Adipocyte (in vitro differentiated cells): ENCODE measurements at places on chromosomes 16 and 17.

DNA sequence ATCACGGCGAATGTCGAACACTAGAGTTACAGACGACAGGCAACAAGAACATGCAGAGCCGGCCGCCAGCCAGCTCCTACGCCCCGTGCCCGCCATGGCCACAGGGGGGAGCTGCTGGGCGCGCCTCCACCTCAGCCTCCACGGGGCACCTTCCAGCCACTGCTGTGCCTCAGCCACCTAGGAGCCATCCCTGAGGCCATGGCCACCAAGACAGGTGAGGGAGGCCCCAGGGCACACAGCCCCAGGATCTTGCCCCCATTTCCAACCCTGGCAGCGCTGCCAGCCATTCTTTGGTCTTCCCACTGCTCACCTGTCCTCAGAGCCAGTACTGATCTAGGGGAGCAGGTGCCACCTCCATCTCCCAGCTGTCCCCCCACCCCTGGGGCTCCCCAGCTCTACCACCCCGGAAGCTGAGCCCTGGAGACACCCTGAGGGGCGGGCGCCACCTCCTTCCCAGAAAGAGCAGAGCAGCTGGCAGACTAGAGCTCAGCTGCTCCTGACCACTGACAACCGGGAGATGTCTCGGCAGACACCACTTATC lies 11.8 kb downstream of the GNPTG start:
- peak; percentile 63 for DNase-seq

- no peak for DNase-seq
Measured at GRCh38 chr17:37510056-37510455, 20.4 kb downstream of the DUSP14 start.

DNA sequence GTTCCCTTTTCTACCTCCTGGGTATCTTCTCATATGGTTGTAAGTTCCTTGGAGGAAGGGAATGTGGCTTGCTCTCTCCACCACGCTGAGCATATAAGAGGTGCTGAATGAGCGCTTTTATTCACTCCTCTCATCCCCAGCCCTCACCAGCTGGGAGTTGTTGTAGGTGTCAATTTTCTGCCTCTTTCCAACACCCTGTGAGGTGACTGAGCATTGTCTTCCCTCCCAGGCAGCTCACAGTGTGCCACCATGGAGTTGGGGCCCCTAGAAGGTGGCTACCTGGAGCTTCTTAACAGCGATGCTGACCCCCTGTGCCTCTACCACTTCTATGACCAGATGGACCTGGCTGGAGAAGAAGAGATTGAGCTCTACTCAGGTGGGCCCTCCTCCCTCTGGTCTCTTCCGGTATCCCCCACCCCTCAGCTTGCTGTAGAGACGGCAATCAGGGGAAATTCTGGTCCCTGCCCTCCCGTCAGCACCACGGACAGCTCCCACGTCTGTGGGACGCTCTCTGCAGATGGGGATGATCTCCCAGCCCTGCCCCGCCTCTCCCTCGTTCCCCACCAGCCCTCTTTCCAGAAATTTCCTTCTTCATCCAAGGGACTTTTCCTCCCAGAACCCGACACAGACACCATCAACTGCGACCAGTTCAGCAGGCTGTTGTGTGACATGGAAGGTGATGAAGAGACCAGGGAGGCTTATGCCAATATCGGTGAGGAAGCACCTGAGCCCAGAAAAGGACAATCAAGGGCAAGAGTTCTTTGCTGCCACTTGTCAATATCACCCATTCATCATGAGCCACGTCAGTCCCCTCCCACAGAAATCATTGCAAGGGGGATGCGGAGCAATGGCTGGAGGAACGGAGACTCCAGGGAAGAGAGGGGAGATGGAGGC lies 18.3 kb downstream of the CIITA start:
- peak; percentile 64 for DNase-seq

GRCh38 chr16:89043636-89044417 lies 49.8 kb upstream of the ACSF3 start:
- no peak for DNase-seq

DNA sequence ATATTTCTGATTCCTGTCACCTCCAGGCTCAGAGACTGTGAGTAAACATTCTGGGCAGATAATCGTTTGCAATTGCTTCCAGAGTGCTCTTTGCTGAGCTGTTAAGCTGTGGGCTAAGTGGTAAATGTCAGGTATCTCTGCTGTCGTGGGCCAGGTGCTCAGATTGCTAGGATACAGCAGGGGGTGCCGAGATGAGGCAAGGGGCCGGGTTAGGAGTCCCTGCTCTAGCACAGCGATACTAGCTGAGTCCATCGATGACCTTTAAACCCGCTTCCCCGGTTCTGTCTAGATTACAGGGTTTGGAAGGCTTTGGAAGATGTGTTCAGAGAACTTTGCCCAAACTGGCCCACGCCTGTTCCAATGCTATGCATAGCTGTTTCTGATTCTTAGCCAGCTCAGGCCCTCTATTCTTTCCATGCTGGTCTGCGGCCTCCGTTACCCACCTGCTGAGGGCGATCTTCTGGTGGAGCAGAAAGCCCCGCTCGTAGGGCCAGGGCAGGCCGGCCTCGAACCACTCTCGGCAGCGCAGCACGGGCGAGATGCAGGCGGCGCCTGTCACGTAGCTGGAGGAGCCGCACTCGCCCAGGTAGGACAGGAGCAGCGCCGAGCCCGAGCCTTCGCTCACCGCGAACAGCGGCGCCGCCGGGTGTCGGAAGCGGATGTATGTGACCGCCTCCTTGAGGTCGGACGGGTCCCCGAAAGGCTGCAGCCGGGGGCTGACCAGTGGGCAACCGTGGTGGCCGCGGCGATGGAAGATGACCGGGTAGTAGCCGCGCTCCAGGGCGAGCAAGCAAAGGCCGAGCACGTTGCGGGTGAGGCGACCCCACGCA lies 979 bp downstream of the ABHD15 start:
- no peak for DNase-seq

GRCh38 chr16:54204756-54205155 lies 81.8 kb downstream of the IRX3 start:
- no peak for DNase-seq

DNA sequence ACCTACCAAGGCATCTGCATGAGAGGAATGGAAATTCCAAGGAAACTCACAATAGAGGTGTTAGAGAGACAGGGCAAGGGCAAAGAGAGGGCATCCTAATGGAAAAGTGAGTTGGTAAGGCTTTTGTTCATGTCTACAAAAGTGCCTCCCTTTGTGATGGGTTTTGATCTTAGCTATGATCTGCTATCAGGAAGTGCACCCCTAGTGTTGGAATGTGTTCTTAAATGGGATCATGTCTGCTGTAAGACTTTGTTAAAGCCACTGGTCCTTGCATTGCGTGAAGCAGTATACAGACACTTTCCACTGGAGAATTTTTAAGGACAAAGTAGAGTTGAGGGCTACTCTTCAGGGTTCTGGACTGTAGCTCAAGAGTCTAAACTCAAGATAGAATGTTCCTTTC lies 92.0 kb downstream of the MAP2K6 start:
- DNase-seq: no peak

DNA sequence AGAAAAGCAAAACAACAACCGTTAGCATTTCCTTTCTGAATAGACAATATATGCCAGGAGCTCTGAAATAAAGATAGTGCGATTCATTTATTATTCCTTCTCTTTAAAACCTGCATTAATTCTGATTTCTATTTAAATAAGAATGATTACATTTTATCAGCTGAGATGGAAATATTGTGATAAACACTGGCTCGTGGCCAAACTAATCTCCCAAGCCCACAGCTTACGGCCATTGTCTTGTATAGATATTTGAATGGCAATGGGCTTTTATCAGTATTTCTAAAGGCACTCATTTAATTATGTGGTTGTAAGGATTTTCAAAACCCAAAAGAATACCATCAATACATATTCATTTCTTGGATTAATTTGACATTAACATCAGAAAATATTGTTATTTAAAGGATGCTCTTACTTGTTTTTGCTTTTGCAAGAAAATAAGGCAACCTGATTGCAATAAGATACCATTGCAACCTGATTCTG lies 123.7 kb upstream of the IRX5 start:
- no peak for DNase-seq

- peak; percentile 73 for DNase-seq
Measured at GRCh38 chr17:37642681-37643080, 565 bp downstream of the DDX52 start.

GRCh38 chr17:77332981-77333685 lies 192.4 kb downstream of the SEC14L1 start:
- DNase-seq: peak; percentile 93

- DNase-seq: no peak
Measured at GRCh38 chr16:53775106-53775820, 71.3 kb downstream of the FTO start.

GRCh38 chr17:36501351-36501750 lies 14.9 kb downstream of the ZNHIT3 start:
- DNase-seq: no peak

DNA sequence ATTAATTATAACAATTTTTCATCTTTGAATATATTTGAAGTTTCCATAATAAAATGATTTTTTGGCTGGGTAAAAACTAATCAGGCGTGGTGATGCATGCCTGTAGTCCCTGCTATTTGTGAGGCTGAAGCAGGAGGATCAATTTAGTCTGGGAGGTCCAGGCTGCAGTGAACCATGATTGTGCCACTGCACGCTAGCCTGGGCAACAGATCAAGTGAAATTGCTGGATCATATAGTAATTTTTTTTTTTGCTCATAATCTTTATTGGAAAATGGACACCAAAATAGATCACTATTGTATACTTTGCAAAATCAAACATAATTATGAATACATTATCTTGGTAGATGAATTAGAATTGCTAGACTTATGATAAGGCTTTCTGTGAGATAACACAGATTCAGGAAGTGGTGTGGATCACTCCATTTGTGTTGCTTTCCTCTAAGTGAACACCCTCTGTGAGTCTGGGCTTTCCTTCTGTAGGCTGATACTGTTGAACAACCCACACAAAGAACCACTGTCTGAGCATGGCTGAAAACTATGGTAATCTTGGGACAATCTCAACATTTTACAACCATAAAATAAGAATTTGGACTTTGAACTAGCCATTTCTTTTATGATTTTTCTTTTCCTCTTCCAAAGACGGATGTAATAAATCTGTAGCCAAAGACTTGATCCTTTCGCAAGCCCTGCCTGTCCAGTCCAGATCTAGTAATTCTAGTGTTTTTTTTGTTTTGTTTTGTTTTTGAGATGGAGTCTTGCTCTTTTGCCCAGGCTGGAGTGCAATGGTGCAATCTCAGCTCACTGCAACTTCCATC lies 5.6 kb upstream of the ST3GAL2 start:
- DNase-seq: no peak

GRCh38 chr17:6477831-6478383 lies 33.7 kb downstream of the PIMREG start:
- no peak for DNase-seq

DNA sequence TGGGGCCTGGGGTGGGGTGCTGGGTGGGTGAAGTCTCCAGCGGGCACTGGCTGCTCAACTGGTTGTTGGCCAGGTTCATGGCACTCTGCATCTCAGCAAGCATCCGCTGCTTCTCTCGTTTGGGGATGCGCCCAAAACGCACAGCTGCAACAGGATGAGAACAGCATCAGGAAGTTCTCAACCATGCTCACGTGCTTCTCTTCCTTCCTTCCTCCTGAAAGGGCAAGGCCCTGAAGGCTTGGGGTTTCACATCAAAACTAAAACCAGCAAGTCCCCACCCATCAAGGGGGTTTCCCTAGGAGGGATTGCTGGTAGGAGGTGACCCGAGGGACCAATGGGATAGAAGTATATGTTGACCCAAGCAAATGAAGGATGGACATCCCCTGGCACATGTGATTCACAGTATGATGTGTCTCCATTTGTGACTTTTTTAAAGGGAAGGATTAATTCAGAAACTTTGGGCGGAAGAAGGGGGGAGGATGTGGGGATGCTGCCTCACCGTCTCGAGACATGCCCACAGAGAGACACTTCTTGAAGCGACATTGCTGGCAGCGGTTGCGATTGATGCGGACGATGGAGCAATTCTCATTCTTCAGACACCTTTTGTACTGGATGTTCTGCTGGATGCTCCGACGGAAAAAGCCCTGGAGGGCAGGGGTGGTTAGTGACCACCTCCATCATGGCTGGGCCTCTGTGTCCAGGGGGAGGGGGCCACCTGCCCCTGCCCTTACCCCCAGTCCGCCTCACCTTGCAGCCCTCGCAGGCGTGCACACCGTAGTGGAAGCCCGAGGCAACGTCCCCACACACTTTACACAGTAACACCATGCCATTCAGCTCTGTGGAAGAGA lies 4.2 kb downstream of the NR1D1 start:
- no peak for DNase-seq

- DNase-seq: no peak
Measured at GRCh38 chr17:56373981-56374833, 219.3 kb upstream of the NOG start.

DNA sequence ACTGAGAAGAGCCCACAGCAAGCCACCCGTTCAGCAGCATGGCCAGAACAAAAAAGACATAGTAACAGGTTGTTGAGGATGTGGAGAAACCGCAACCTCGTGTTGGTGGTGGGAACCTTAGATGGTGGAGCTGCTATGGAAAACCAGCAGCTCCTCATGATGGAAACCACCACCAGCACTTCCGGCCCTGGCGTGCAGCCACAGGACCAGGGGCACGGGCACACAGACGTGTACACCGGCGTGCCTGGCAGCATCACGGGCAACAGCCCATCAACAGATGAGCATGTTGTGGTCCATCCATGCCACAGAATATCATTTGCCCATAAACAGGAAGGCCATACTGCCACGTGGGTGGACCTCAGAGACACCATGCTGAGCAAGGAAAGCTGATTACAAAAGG lies 11.9 kb downstream of the CTU2 start:
- no peak for DNase-seq

- DNase-seq: peak; percentile 12
Measured at GRCh38 chr16:88886845-88887521, 20.5 kb upstream of the PABPN1L start.

DNA sequence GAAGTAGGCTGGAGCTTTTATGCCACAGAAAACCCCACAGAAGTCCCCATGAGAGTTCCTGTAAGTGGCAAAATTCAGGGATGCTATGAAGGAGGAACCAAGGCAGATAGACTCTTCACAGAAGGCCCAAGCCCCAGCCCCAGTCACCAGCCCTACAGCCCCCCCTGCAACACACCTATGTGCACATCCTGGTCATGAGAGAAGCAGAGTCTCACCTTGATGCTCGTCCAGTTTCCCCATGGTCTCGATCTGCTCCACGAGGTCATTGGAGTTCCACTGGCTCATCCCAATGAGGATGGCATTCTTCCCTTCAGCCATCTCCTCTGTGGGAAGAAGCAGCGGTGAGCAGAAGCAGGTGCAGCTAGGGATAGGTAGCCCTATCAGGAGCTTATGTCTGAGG lies 31.2 kb downstream of the PITPNM3 start:
- no peak for DNase-seq

DNA sequence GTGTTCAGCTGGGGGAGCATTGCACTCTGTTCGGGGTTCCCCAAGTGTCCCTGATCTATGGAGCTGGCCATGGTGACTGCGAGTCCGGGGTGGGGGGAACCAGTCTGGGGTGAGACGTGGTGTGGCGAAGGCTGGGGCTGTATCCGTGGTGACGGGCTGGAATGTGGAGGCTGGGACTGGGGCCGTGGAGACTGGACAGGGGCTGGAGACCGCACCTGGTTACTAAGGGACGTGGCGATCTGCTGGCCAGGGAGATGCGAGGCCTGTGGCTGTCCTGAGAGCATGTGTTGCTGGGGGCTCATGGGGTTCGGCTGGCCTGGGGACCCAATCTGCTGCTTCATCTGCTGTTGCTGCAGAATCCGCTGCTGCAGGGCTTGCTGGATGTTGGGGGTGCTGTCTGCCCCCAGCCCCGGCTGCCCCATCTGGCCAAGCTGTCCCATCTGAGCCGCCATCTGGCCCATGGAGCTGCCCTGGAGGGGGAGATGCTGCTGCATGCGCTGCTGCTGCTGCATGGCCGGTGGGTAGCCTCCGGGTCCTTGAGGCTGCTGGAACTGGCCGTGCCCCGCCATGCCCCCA lies 10.6 kb upstream of the TRAP1 start:
- no peak for DNase-seq

- DNase-seq: no peak
Measured at GRCh38 chr17:76151896-76152454, 10.9 kb upstream of the FOXJ1 start.
